Lower lobe of right lung (tissue), 2 donors: ENCODE measurements at places on chromosomes 1 and 21. TPM values are rescaled to one million over a fixed set of nuclear protein-coding genes. Genes with fewer than 3 reads are reported as not detected.

ANXA9 gene
- 0.68 TPM for total RNA-seq

PIGR gene
- total RNA-seq: 813 TPM

KLF17 gene
- 0.47 TPM for total RNA-seq

LRRC38 gene
- total RNA-seq: not detected

GRCh38 chr1:70966018-70966638 is 81.5 kb downstream of the PTGER3 start:
- no peaks in the 10 kb centered on the region for H3K4me1 ChIP-seq
- no peaks in the 10 kb centered on the region for H3K36me3 ChIP-seq
- H3K4me3 ChIP-seq: no peak overlapping the region
- H3K27me3 ChIP-seq: no peaks in the 10 kb centered on the region
- no peak for DNase-seq

- peaks cover 100% of the 10 kb centered on the region for H3K36me3 ChIP-seq
- no peak for DNase-seq
- H3K4me1 ChIP-seq: peaks cover 35% of the 10 kb centered on the region
- no peak overlapping the region for H3K4me3 ChIP-seq
- no peak overlapping the region for H3K27ac ChIP-seq
These were observed 20.0 kb upstream of the PIGV start for GRCh38 chr1:26767714-26768113.

GRCh38 chr21:23809573-23809972 is 1797.7 kb downstream of the MRPL39 start:
- no peak overlapping the region for H3K4me3 ChIP-seq
- no peaks in the 10 kb centered on the region for H3K36me3 ChIP-seq
- no peaks in the 10 kb centered on the region for H3K27me3 ChIP-seq
- no peaks in the 10 kb centered on the region for H3K4me1 ChIP-seq

DNA sequence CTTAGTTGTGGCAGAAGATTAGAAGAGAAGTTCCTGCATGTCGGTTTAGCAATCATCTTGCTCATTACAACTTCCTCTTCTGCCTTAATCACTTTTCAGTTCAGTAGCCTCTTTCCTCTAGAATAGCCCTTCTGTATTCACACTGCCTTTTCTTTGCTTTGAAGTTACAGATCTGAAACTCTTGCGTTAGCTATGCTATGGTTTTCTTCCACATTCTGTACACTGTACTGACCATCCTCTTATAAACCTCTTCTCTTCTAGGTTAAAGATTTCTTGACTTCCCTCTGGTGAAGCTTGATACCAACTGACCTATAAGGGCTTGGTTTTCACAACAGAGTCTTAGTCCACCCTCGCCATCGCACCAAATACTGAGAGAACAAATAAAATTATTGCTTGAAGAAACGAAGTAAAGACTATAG is 35.0 kb downstream of the C21orf91 start:
- H3K36me3 ChIP-seq: peaks cover 10% of the 10 kb centered on the region
- H3K27ac ChIP-seq: peak overlapping the region; percentile 19
- H3K27me3 ChIP-seq: no peaks in the 10 kb centered on the region
- H3K4me1 ChIP-seq: peaks cover 22% of the 10 kb centered on the region
- no peak overlapping the region for H3K4me3 ChIP-seq

GRCh38 chr1:16677552-16678431 is 11.0 kb upstream of the RNU1-3 start:
- H3K27me3 ChIP-seq: peaks cover 6% of the 10 kb centered on the region
- no peaks in the 10 kb centered on the region for H3K4me1 ChIP-seq
- no peak overlapping the region for H3K4me3 ChIP-seq
- H3K27ac ChIP-seq: no peak overlapping the region
- no peaks in the 10 kb centered on the region for H3K36me3 ChIP-seq

DNA sequence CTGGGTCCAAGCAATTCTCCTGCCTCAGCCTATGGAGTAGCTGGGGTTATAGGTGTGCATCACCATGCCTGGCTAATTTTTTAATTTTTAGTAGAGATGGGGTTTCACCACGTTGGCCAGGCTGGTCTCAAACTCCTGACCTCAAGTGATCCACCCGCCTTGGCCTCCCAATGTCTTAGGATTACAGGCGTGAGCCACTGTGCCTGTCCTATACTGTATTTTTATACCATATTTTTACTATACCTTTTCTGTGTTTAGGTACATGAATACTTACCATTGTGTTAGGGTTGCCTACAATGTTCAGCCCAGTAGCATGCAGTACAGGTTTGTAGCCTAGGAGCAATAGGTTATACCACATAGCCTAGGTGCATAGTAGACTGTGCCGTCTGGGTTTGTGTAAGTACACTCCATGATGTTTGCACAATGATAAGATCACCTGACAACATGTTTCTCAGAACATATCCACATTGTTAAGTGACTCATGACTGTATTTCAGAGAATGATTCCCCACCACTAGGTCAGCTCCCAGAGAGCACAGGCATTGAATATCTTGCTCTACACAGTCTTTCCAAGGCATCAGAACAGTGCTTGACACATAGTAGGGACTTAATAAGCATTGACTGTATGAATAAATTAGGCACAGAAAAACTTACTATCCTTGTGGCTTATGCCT is 6.0 kb upstream of the CITED4 start:
- DNase-seq: no peak
- H3K27me3 ChIP-seq: no peaks in the 10 kb centered on the region
- H3K36me3 ChIP-seq: no peaks in the 10 kb centered on the region
- no peak overlapping the region for H3K4me3 ChIP-seq
- peaks cover 10% of the 10 kb centered on the region for H3K4me1 ChIP-seq
- H3K27ac ChIP-seq: no peak overlapping the region

GRCh38 chr1:51264451-51264850 is 28.4 kb downstream of the RNF11 start:
- DNase-seq: no peak
- no peaks in the 10 kb centered on the region for H3K27me3 ChIP-seq
- H3K4me1 ChIP-seq: peaks cover 63% of the 10 kb centered on the region
- no peak overlapping the region for H3K4me3 ChIP-seq
- H3K27ac ChIP-seq: no peak overlapping the region
